ENCODE measurements at places on chromosomes 11 and 22.

- DNase-seq, result no peak
These were observed 24.9 kb downstream of the FDX1 start for GRCh38 chr11:110454609-110455008.

- DNase-seq, result no peak
These were observed 24.3 kb downstream of the PDGFB start for GRCh38 chr22:39220450-39220849.

DNA sequence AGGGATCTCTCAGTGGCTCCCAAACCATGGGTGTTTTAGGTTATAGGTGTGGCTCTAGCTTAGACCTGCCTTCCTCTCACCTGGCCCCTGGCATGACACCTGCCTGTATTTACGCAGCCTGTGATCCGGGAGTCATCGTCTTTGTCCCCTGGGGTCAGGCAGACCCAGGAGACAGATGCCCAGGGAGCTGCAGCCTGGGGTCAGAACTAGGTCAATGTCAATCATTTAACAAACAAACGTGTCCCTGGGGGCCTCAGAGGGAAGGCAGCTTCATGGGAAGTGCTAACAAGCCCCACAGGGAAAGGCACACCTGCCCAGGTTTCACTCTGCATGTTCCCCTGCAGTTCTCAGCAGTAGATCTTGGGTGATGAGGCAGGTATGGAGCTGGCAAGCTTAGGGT lies 12.0 kb downstream of the BACE1-AS start:
- no peak for DNase-seq

DNA sequence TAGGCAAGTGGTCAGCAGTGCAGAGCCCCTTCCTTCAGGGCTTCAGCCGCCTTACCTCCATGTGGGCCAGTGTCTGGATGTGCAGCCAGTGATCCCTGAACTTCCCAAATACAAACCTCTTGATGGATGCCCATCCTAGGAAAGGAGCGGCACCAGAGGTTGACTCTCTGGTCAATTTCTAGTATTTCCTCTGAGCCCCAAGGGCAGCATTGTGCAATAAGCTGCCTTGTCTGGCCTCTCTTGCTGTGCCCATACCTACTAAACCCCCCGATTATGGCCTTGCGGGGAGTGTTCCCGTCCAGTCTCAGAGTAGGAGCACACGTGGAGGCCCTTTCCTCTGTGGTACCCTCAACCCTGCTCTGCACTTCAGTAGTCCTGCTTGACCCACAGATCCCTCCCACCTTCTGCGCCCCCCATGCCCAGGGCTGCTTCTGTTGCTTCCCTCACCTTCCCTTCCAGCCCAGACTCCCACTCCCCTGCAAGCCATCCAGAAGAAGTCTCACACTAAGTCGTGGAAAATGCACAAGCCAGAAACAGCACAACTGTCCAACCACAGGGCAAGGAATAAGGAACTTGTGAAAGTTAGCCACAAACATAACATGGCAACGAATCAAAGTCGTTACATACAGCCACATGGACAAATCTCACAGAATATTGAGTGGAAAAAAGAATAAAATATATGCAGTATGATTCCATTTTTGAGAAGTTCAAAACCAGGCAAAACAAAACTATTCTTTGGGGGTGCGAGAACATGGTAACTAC lies 39.6 kb upstream of the HORMAD2 start:
- DNase-seq, result no peak

GRCh38 chr11:92703449-92703830 lies 266.0 kb upstream of the MTNR1B start:
- no peak for DNase-seq

Measured in stimulated activated CD4-positive, alpha-beta T cell treated with anti-CD3 and anti-CD28 coated beads, TNF-alpha, amount 100 ng/mL, for 24 hours (primary cell).